ENCODE measurements at places on chromosomes 4 and X. TPM values are rescaled to one million over a fixed set of nuclear protein-coding genes. Genes with fewer than 3 reads are reported as not detected.

GRCh38 chr4:112069110-112069509 lies 76.1 kb upstream of the FAM241A start:
- no peak for DNase-seq
- no peak overlapping the region for H3K27ac ChIP-seq
- H3K4me1 ChIP-seq = no peaks in the 10 kb centered on the region

GRCh38 chr4:47238667-47239066 lies 207.3 kb downstream of the GABRB1 start:
- no peak overlapping the region for H3K27ac ChIP-seq
- H3K36me3 ChIP-seq = no peaks in the 10 kb centered on the region
- H3K4me3 ChIP-seq = no peak overlapping the region
- H3K27me3 ChIP-seq = no peaks in the 10 kb centered on the region
- no peaks in the 10 kb centered on the region for H3K4me1 ChIP-seq
- no peak for DNase-seq

- peaks cover 16% of the 10 kb centered on the region for H3K4me1 ChIP-seq
- H3K4me3 ChIP-seq = no peak overlapping the region
- no peak for DNase-seq
- H3K36me3 ChIP-seq = no peaks in the 10 kb centered on the region
- H3K27ac ChIP-seq = peak overlapping the region; percentile 33
Observed at GRCh38 chr4:26992657-26993361, 132.2 kb downstream of the STIM2 start.

TEX13D gene
- not detected for total RNA-seq

- H3K4me3 ChIP-seq = no peak overlapping the region
- DNase-seq = no peak
- H3K36me3 ChIP-seq = no peaks in the 10 kb centered on the region
- H3K4me1 ChIP-seq = no peaks in the 10 kb centered on the region
- no peak overlapping the region for H3K27ac ChIP-seq
Observed at GRCh38 chrX:31909850-31910572, 838.2 kb upstream of the FTHL17 start.

GRCh38 chrX:73448379-73448778 lies 1.5 kb downstream of the CDX4 start:
- H3K36me3 ChIP-seq = no peaks in the 10 kb centered on the region
- no peak overlapping the region for H3K4me3 ChIP-seq
- H3K4me1 ChIP-seq = no peaks in the 10 kb centered on the region
- no peak overlapping the region for H3K27ac ChIP-seq
- DNase-seq = no peak
- H3K27me3 ChIP-seq = no peaks in the 10 kb centered on the region

GRCh38 chr4:153669838-153670237 lies 14.2 kb upstream of the TLR2 start:
- H3K4me3 ChIP-seq = no peak overlapping the region
- no peaks in the 10 kb centered on the region for H3K27me3 ChIP-seq
- H3K27ac ChIP-seq = no peak overlapping the region

GRCh38 chr4:123651066-123651465 lies 254.5 kb downstream of the SPRY1 start:
- H3K27ac ChIP-seq = no peak overlapping the region
- no peak for DNase-seq
- no peaks in the 10 kb centered on the region for H3K4me1 ChIP-seq
- H3K27me3 ChIP-seq = no peaks in the 10 kb centered on the region
- no peaks in the 10 kb centered on the region for H3K36me3 ChIP-seq
- H3K4me3 ChIP-seq = no peak overlapping the region

GATA1 gene
- 0.87 TPM for total RNA-seq

GRCh38 chrX:153469811-153470410 lies 465 bp downstream of the HAUS7 start:
- H3K27ac ChIP-seq = peak overlapping the region; percentile 78
- no peaks in the 10 kb centered on the region for H3K27me3 ChIP-seq
- DNase-seq = no peak
- H3K4me1 ChIP-seq = no peaks in the 10 kb centered on the region
- peak overlapping the region; percentile 63 for H3K4me3 ChIP-seq

GRCh38 chrX:83819304-83819703 lies 41.6 kb upstream of the CYLC1 start:
- H3K27ac ChIP-seq = no peak overlapping the region
- no peak for DNase-seq
- no peaks in the 10 kb centered on the region for H3K4me1 ChIP-seq
- no peaks in the 10 kb centered on the region for H3K36me3 ChIP-seq
- no peak overlapping the region for H3K4me3 ChIP-seq

DNA sequence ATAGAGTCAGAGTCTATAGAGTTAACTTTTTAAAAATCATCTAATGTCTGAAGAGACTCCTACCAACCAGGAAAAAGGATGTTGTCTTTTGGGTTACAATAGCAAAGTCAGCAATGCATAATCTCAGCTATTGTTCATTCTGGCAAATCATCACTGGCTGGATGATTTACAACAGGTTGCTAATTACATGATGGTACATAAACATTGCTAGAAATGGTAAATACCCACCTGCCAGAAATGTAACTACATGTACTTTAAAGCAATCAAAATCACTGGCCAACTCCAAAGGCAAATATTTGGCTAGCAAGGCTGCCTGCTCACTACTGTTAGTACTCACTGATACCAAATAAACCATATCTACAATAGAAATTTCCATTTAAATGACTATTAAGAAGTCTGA lies 91.1 kb downstream of the PPP3CA start:
- H3K4me3 ChIP-seq = no peak overlapping the region
- H3K36me3 ChIP-seq = no peaks in the 10 kb centered on the region
- H3K4me1 ChIP-seq = peaks cover 27% of the 10 kb centered on the region
- no peaks in the 10 kb centered on the region for H3K27me3 ChIP-seq

DNA sequence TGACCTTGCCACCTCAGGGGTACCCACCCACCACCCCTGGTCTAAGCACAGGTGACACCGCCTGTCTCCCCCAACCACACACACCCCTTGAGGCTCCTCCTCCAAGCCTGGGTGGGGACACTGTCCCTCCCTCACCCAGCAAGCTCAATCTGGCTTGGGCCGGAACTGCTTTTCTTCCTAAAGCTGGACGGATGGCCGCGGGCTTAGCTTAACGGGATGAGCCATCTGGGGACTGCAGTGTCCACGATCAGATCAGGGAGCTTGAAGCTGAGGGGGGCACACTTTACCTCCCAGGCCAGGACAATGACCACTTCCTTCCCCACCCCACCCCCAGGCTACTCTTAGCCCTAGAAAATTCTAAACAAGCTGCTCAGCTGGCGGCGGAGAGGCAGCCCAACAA lies 1.0 kb upstream of the SLC6A8 start:
- DNase-seq = no peak
- H3K36me3 ChIP-seq = no peaks in the 10 kb centered on the region
- H3K4me1 ChIP-seq = no peaks in the 10 kb centered on the region
- H3K27me3 ChIP-seq = no peaks in the 10 kb centered on the region
- no peak overlapping the region for H3K4me3 ChIP-seq
- H3K27ac ChIP-seq = no peak overlapping the region

DNA sequence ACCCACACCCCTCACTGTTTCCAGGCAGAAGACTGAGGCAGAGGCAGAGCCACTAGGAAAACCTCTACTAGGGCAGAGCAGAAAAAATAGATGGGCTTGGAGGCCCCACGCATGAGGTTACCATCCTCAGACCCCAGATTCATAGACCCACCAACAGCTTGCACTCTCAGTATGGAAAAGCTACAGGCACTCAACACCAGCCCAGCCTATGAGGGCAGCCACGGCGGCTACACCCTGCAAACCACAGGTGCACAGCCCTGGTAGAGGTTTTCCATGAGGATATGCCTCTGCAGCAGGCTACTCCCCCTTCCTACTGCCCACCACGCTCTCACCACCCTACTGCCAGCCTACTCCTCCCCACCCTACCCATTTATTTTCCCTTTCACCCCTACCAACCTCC lies 235.1 kb downstream of the CWH43 start:
- H3K4me3 ChIP-seq = no peak overlapping the region
- DNase-seq = no peak
- H3K36me3 ChIP-seq = no peaks in the 10 kb centered on the region
- H3K4me1 ChIP-seq = no peaks in the 10 kb centered on the region
- no peak overlapping the region for H3K27ac ChIP-seq

DNA sequence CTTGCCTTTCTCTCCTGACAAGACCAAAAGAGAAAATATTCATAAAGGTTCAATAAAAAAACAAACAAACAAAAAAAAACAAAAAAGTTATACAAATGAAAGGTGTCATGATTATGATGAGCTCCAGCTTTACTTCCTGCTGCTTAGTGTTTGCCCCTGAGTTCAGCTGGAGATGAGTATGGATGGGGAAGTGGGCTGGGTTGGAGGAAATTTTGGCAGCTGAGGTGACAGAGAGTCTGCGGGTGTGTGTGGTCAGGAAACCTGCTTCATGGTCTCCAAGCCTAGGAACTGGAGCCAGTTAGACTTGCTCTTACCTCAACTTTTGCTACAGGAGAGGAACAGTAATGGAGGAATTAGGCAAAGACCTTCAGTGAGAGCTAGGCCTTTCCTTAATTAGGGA lies 4.3 kb upstream of the CYSLTR1 start:
- no peak overlapping the region for H3K27ac ChIP-seq
- H3K27me3 ChIP-seq = no peaks in the 10 kb centered on the region
- H3K4me1 ChIP-seq = no peaks in the 10 kb centered on the region

DNA sequence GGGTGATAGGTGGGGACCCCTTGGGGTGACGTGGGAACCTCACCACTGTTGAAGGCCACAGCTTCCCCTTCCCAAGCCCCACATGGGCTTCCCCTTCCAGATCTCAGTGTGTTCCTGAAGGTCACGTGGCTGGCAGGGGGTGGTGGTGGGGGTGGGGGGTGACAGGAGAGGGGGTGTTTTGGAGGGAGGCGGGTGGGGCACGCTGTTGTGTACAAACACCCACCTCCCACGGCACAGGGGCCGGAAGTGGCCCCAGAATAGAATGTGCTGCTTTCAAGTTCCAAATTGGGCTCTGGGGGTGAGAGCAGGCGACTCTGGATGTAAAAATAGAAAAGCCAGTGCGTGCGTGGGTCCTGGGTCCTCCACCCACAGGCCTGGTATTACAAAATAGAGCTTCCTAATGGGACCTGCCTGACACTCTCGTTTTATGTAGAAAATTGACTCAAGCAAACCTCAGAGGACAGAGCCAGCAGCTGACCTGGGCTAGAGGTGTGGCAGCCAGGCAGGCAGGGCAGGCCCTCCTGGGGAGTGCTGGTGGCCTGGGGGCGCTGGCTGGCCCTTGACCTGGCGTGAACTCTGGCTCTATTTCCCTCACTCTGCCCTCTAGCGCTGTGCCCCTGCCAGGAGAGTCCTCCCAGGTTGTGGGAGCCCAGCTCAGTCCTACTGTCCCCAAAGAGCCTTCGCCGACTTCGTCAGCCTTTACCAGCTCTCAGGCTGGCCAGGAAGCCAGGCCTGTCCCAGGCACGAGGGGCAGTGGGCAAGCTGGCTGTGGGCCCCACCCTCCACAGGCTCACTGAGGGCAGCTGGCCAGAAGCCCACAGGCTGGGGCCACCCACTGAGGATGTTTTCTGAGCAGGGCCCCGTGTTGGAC lies 5.4 kb upstream of the SH3BP2 start:
- no peaks in the 10 kb centered on the region for H3K36me3 ChIP-seq
- H3K27ac ChIP-seq = peak overlapping the region; percentile 28
- no peaks in the 10 kb centered on the region for H3K27me3 ChIP-seq
- no peak overlapping the region for H3K4me3 ChIP-seq

SPINK2 gene
- not detected for total RNA-seq

- H3K4me3 ChIP-seq = no peak overlapping the region
- no peaks in the 10 kb centered on the region for H3K4me1 ChIP-seq
- H3K36me3 ChIP-seq = no peaks in the 10 kb centered on the region
- no peak for DNase-seq
- no peak overlapping the region for H3K27ac ChIP-seq
Observed at GRCh38 chr4:17132226-17132625, 233.8 kb upstream of the LDB2 start.

PFKFB1 gene
- not detected for total RNA-seq

Measured in upper lobe of right lung (tissue), 1 donor.